Inflammatory macrophage treated with lipopolysaccharide for 1 hour (primary cell): ENCODE measurements at places on chromosomes 12 and 14.

DNA sequence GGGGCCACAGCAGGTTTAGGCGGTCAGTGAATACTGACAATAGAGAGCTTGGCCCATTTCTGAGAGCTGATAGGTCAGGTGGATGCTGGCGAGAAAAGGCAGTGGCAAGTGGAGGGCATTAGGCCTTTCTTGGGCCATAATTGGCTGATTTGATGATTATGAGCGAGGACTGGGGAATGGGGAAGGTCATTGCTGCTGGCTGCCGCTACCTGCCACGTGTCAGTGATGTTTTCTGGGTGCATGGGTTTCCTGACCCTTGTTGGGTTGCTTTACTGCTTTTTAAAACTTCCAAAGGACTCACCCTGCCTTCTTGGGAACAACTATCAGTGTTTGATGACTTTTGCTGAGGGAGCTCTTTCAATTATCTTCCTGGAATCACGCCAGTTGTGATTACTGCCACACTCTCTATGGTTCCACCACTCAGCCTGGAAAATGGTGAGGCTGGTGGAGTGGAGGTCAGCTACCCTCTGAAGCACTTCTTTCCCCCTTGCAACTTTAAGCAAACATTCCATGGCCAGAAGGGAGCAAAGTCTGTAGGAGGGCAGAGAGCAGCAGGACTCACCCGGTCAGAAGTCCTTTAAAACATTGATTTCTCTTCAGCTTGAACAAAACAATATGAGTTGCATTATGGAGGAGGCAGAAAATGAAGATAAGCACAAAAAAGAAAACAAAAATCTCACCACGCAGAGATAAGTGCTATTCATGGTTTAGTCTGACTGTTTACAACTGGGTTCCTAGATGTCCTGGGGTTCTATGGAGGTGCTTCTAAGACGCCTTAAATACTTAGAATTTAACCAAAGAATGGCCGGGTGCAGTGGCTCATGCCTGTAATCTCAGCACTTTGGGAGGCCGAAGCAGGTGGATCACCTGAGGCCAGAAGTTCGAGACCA, 12.1 kb upstream of the SLC10A1 start:
- DNase-seq = no peak

DNA sequence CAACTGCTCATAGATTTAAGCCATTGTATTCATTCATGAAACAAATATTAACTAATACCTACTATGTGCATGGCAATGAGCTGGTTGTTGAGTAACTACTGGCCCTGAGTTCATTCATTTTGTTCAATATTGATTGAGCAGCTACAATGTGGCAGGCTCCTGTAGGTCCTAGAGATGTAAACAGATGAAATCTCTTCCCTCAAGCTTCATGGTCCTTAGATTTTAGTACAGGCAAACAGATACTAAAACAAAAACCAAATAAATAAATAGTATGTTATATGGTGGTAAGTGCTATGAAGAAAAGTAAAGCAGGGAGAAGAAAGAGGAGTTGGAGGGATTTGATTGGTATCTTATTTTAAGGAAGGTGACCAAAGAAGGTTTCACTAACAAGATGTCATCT, 77.8 kb downstream of the RERG start:
- DNase-seq = no peak

GRCh38 chr12:92224685-92225331, 79.2 kb upstream of the BTG1 start:
- no peak for DNase-seq

GRCh38 chr12:14164266-14164665, 182.9 kb upstream of the GRIN2B start:
- DNase-seq = no peak

DNA sequence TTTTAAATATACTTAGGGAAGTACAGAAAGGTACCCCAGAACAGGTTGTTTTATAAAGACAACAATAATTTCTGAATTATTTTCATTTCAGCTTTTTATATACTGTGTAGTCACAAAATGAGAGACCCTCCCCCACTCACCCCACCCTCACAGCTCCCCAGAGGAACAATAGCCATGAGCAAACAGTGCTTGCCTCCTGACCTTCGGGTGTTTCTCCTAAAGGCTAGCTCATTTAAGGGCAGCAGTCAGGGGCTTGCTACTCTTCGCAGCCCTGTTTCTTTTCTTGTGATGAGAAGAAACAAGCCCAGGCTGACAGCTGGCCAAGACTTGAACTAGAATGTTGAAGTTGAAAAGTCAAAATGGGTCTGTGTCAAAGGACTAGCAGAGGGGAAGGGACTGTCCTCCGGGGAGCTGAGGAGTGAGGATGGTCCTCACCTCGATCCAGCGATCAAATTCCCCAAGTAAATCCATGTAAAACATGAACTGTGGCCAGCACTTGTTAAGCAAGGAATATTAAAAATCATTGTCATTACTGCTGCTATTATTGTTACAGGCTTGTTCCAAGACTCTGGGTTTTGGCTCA, 133.8 kb upstream of the ARHGAP5 start:
- DNase-seq = no peak

DNA sequence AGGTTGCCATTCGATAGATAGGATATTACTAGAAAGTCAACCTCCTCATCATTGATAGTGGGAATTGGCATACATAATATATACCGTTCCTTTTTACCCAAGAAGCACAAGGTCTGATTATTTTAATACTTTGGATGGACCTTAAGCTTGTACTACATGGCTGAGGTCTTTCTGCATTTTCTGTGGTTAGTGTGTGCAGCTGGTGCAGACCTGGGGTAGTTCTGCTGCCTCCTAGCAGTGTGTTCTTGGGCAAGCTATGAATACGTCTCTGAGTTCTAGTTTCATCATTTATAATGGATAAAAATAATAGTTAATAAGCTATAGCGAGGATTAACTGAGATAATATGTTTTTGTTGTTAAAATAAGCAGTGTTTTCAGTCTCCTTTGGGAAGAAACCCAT, 2.2 kb downstream of the ZDHHC17 start:
- no peak for DNase-seq

DNA sequence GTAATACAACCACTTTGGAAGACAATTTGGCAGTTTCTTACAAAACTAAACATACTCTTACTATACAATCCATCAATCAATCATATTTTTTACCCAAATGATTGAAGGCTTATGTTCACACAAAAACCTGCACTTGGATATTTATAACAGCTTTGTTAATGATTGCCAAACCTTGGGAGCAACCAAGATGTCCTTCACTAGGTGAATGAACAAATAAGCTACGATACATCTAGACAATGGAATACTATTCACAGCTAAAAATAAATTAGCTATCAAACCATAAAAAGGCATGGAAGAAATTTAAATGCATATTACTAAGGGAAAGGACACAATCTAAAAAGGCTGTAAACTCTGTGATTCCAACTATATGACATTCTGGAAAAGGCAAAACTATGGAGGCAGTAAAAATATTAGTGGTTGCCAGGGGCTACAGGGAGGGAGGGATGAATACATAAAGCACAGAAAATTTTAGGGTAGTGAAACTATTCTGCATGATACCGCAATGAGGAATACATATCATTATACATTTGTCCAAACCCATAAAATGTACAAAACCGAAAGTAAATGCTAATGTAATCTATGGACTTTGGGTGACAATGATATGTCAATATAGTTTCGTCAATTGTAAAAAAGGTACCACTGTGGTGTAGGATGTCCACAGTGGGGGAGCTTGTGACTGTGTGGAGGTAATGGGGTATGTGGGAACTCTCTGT, 70.5 kb downstream of the GPR65 start:
- DNase-seq = peak; percentile 27

DNA sequence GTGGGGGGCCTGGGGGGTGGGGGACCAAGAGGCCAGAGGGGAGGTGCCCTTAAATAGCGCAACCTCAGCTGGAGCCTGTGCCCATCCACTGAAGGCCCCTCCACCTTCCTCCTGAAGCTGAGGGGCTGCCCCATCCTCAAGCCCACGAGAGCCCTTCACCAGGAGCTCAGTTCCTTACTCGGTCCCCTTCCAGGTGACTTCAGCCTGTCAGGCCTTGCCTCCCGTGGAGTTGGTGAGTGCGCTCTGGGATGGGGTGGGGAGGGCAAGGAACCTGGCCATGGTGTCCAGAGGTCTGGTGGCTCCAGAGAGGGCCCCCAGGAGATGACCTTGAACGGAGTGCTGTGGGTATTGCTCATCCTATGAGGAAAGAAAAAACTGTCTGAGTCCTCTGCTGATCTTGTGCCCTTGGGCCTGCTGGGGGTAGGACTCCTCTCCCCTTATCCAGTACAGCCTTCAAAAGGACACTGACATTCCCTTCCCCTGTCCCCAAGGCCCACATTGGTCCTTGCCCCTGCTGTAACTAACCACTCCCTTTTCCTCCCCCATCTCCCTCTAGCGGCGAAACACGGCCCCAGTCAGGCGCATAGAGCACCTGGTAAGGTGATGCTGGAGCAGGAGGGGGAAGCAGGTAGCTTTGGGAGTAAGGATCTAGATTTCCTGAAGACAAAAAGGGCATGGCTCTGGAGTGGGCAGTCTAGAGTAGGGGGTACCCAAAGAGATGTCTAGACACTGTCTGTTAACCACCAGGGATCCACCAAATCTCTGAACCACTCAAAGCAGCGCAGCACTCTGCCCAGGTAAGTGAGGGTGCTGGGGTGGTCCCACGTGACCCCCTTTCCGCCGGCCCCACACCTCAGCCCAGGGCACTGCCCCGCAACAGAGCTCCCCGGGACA, 3.6 kb downstream of the TNS2 start:
- DNase-seq = no peak

DNA sequence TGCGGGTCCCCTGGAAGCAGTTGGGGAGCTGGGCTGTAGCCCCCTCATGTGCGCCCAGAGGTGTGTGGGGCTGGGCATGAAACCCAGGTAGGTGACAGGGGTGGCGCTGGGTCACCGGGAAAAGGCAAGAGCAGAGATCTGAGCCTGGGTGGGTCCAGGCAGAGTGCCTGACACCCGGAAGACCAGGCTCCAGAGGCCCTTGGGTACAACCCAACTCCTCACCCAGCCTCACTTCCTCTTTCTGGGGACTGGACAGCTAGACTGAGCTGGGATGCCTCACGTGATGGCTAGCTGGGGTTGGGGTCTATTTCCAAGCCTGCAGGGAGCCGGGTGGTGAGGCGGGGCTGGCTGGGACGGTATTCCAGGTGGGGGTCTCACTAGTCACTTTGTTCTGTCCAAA, 16.3 kb upstream of the CYP46A1 start:
- DNase-seq = no peak

- no peak for DNase-seq
Observed at GRCh38 chr12:47969845-47970244, 6.4 kb downstream of the TMEM106C start.

DNA sequence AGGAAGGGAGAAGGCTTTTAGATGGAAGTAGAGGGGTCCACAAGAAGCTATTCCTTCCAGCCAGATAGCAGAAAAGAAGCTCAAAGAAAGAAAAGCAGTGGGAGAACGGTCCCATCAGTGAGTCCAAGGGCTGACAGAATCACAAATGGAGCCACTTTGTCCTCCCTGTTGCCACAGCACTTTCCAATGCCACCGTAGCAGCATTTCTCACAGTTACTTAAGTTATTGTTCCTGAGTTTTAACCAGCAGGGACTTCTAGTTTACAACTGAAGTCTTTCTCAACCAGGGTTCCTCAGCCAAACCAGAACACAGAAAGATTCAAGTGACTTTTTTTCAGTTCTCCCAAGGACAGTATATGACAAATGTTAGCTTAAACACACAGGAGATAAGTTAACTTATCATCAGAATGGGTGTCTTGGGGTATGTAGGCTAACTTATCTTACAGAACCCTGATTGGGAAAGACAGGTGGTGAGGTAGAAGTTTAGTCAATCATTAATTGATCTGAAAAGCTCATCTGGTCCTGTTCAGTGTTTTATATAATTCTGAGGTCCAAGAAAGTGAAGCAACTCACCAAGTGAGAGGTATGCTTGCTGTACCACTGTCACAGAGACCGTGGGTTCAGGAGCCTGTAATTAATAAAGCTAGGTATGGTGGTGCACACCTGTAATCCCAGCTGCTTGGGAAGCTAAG, 7.0 kb downstream of the GATC start:
- DNase-seq = no peak

- DNase-seq = no peak
Observed at GRCh38 chr12:131327521-131328488, 374.1 kb downstream of the ADGRD1 start.

DNA sequence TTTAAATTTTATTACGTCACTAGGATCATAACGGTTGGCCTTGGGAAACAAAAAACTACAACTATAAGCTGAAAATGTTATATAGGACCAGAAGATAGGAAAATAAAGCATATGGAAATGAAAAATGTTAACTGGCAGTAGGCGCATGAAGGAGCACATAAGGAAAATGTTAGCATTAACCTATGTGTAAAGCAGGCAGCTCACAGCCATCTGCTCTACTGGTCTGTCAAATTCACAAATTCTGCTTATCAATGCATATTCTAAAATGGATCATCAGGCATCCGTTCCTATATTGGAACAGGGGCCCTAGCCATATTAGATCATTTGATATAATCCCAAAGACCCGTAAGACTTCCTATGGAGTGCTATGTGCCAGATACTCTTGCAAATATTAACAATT, 263.9 kb downstream of the MDGA2 start:
- DNase-seq = no peak

DNA sequence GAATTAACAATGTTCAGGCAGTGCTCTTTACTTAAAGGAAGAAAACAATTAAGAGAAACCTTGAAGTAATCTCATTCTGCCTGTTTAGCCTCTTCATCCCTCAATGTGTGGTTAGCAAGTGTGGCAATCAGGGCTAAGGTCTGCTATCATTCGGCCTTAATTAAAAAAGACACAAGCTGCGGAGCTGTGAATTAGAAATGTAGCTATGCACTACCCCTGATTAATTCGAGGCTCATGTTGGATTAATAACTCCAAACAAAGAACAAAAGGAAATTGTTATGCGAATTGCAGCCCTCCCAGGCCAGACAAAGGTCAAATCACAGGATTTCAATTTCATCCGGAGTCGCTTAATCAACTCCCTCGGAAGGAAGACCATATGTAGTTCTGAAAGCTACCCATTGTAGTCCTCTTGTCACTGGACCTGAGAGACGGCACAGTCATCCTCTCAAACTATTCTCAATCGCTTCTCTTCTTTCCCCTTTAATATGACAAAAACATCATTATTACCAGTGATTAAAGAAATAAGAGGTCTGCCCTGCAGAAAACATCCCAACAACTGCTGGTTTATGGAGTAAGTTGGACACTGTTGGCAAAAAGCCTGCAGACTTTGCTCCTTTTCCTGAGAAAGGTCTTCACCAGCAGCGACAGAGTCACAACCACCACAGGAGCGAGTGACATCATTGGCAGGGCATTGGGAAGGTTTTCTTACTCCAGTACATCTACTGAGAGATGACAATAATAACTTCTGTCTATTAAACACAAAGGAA, 71.1 kb upstream of the SOX5 start:
- DNase-seq = no peak

- no peak for DNase-seq
Observed at GRCh38 chr12:114152890-114153289, 186.8 kb upstream of the RBM19 start.

GRCh38 chr12:92142251-92142926, 3.3 kb downstream of the BTG1 start:
- no peak for DNase-seq
